Thoracic aorta (tissue), 2 donors: ENCODE measurements at places on chromosomes 13 and 19.

GRCh38 chr13:19952850-19953249 is 5.7 kb upstream of the ZMYM2 start:
- no peak for DNase-seq

GRCh38 chr19:4368128-4368820 is 24.9 kb downstream of the MPND start:
- no peak for DNase-seq

- DNase-seq: no peak
Observed at GRCh38 chr13:27309401-27309958, 38.9 kb downstream of the RASL11A start.

DNA sequence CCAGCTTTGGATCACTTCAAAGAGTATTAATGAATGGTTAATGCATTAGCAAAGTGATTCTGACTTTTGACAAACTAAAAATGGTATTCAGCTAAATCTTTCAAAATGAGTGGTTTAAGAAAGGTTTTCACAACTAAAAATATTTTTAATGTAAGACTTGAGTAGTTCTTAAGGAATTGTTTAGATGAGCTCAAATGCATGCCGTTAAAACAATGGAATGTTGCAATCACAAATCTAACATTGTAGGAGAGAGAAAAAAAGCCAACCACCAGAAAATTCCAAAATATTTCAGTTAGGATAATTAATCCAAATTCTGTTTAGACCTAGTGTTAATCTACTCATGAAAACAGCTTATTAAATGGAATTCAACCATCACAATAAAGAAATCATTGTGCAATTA is 1044.8 kb upstream of the SLC10A2 start:
- no peak for DNase-seq

DNA sequence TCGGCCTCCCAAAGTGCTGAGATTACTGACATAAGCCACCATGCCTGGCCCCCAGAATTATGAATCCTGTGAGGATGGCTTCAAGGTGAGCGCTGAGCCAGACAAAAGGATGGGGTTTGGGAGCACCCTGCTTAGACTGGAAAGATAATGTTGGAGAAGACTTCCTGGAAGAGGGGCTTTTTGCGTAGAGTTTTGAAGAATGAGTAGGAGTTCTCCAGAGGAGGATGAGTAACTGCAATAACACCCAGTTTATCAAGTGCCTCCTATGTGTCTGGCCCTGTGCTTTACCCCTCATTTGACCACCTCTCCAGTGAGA is 641 bp upstream of the GDF15 start:
- no peak for DNase-seq
